ENCODE measurements at places on chromosomes 6 and 20.

- DNase-seq: no peak
Measured at GRCh38 chr6:133855276-133855990, 33.5 kb upstream of the TCF21 start.

DNA sequence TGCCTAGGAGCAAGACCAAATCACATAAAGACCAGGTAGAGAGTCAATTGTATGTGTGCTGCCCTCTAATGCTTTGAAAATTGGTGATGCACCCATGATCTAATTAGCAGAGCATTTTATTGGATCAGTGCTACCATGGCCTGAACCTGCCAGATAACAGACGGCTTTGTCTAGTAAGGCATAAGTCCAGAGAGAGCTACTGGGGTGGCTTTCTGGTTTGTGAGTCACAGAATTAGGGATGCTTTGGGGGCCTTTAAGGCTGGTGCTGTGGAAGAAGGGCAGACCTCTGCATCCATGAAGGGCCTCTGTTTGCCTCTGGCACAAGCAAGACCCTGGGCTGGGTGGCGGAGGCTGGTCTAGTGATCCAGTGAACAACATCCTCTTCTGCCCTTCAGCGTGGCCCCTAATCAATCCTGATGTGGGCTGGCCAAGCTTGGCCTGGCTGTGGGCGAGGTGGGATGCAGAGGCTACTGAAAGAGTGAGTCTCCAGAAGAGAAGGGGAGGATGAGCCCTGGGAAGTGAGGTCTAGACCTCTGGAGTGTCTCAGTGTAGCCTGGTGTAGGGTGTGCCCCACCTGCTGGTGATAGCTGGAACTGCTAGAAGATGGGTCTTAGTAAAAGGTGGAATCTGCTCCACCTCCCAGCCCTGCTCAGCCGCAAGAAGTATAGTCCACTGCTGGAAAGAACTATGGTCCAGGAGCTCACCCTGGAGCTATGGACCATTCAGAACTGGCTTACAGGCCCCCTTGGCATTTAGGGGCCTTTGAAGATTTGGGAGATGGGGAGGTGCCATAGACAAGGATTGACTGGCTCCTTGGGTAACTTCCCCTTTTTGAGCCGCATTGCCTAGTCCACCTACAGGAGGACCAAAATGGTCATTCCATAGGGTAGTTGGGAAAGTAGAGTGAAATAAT is 36.7 kb upstream of the AAR2 start:
- peak; percentile 64 for DNase-seq

DNA sequence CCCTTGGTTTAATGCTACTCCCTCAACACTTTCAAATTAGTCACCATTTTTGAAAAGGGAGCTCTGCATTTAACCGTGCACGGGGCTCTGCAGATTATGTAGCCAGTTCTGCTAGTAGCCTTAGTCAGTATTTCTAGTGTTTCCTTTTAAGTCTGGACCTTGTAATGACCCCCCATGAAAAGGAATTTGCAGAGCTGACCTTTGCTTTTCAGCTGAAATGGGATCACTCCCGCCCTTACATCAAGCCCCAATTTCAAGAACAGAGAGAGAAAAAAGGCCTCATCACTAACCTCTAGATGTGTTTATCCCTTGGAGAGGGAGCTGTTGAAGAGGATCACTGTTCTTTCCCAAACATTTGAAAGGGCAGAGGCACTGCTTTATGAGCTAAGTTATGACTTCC is 490.7 kb upstream of the BTBD3 start:
- no peak for DNase-seq

GRCh38 chr20:53004267-53004813 is 32.2 kb downstream of the TSHZ2 start:
- DNase-seq: no peak

GRCh38 chr6:132190097-132190814 is 211.0 kb downstream of the MOXD1 start:
- DNase-seq: no peak

- DNase-seq: no peak
Measured at GRCh38 chr20:38248133-38248532, 12.4 kb downstream of the KIAA1755 start.

DNA sequence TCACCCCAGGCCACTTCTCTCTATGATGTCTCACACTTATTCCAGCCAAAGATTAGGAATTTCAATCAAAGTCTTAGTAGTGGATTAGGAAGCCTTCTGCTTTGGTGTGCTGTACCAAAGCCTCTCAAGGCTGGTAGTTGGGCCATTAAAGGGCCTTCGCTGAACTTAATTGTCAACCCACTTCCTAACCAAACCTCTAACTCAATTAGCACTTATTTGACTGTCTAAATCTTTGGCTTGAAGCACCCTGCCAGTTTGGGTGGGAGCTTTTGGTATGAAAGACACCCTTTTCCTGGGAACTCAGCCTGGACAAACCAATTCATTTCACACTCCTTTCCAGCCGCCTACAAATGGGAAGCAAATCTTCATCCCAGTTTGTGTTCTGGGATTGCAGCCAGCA is 81.5 kb downstream of the BMP2 start:
- DNase-seq: no peak

GRCh38 chr20:35461620-35462019 is 6.2 kb downstream of the CEP250 start:
- no peak for DNase-seq

DNA sequence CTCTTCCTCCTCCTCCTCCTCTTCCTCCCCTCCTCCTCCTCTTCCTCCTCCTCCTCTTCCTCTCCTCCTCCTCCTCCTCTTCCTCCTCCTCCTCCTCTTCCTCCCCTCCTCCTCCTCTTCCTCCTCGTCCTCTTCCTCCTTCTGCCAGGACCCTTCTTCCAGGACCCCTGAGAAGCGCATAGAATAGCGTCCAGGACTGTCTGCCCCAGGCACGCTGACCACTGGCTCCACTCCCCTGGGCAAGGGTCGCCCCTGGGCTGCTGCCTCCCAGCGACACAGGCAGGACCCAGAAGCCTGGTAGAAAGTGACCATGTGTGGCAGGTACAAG is 42.4 kb upstream of the BHLHE23 start:
- no peak for DNase-seq

GRCh38 chr6:157123234-157123633 is 200.1 kb downstream of the TMEM242 start:
- DNase-seq: no peak

GRCh38 chr6:165204807-165205545 is 104.4 kb downstream of the C6orf118 start:
- no peak for DNase-seq

DNA sequence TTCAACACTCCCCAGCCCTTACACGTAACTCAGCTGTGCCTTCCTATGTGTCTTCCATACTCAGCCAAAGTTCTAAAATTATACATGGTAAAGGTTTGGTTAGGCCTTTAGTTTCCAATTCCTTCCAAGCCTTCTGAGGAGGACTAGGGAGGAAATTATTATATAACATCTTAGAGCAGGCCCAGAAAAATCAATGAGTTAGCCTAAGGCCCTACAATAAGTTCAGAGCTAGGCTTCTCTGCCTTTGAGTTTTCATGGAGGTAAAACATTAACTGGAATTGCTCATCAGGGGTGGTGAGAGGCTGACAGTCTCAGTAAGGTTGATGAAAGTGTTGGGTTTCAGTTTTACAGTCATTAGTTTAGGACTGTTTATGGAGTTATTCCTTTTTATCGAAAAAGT is 286.0 kb downstream of the ADGB start:
- DNase-seq: no peak

DNA sequence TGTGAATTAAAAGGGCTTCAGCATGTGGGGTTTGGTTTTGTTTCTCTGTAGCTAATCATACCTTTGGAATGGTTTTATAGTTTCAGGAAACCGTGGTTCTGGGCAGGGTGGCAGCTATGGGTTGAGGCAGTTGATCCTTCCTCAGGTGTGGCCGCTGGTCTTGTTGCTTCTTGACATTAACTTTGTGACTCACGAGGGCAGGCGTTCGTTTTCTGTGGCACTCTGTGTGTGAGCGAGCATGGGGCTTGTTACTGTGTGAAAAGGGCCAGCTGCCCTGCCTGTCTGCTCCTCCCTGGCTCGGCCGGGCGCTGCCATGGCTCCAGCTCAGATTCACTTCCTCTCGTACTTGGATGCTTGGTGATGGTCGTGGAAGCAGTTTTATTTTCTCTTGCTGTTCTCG is 16.2 kb downstream of the DNAJC5 start:
- no peak for DNase-seq

- DNase-seq: no peak
Measured at GRCh38 chr20:20495729-20496503, 128.0 kb downstream of the INSM1 start.

GRCh38 chr6:34154668-34155447 is 9.0 kb upstream of the GRM4 start:
- peak; percentile 71 for DNase-seq

GRCh38 chr20:32385541-32385940 is 27.4 kb downstream of the ASXL1 start:
- no peak for DNase-seq

- no peak for DNase-seq
Measured at GRCh38 chr6:98539741-98540140, 294.6 kb upstream of the POU3F2 start.

- DNase-seq: peak; percentile 30
Measured at GRCh38 chr6:12010635-12011275, 1.4 kb upstream of the HIVEP1 start.

DNA sequence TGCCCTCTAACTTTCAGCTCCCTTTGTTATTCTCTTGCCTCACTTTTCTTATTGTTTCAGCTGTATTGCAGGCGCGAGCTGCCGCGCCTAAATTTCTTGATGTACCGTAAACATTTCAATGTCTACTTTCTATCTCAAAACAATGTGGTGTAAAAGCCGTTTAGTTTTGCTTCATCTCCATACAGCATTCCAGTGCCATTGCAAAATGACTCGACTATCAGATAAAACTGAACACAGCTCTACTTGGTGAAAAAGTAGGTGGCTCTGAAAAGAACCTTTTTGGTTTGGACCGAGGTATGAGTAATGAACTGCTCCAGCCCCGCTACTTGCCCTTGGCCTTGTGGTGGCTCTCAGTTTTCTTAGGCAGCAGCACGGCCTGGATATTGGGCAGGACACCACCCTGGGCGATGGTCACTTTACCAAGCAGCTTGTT is 74.6 kb downstream of the OR2B2 start:
- no peak for DNase-seq

GRCh38 chr6:157232161-157232895 is 91.0 kb downstream of the TMEM242 start:
- no peak for DNase-seq

- DNase-seq: no peak
Measured at GRCh38 chr20:4815628-4816027, 93.9 kb downstream of the PRND start.

GRCh38 chr6:148509800-148510581 is 167.4 kb downstream of the SASH1 start:
- DNase-seq: no peak

GRCh38 chr6:43075670-43076463 is at the start of gene PTK7:
Gene PTK7 (plus strand): TSS chr6:43076314. CDS start chr6:43076489, 175 bp downstream.
- peak; percentile 38 for DNase-seq

DNA sequence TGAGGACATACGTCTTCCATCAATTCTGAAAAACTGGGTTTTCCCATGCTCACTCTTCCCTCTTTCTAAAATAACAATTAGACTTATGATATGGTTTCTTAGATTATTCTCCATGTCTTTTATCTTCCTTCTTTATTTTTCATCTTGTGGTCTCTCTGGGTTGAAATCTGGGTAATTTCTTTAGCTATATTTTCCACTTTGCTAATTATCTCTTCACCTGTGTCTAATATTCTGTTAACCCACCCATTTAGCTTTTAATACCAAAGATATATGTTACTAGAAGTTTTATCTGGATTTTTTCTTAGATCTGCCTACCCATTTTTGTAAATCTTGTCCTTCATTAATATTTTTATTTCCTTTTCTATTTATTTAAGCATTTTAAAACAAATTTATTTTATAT is 121.8 kb downstream of the TENT5A start:
- no peak for DNase-seq

DNA sequence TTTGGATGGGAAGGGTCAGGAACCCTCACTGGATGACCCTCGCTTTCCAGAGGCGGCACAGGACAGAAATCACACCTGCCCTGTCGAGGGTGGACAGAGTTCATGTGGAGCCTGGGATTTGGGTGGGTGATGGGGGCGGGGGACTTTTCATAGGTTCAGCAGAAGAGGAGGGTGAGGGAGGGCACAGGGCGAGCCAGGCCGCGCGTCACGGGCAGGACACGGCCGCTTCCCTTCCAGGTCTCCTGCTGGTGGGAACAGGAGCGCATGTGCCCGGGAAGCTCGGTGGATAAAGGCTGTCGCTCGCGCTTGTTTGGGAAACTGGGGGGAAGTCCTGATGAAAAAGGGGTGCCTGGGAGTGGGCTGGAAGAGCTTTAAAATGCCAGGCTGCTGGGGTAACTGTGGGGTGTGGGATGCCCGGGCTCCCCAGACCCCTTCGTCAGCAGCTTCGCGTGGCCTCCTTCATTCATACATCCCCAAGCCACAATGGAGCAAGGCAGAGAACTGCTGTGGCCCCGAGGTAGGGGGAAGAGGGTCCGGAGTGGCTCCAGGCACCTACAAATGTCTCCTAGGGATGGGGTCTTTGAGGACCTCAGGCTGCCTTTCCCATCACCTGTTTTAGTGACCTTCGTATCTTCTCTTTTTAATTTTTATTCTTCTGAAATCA is 102.2 kb downstream of the DACT2 start:
- no peak for DNase-seq

DNA sequence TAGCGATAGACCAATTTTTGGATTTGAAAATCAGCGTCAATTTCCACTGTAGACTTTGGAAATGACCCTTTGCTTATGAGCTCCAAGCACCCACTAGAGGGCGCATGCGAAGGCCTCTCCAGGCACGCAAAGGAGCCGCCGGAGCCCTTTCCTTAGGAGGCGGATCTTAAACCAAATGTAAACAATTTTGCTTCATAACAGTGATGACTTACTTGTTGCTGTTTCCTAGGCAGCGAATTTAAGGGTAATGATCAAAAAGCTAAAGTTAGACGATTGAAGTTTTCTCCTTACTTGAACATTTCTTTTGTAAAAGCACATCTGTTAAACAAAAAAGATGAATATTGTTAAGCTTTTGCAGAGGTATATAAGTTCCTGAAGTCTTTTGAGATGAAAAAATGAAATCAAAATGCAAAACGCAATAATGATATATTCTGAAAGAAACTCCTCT is 29.2 kb upstream of the EXOC2 start:
- peak; percentile 67 for DNase-seq

- DNase-seq: no peak
Measured at GRCh38 chr6:15947923-15948322, 181.0 kb upstream of the MYLIP start.

DNA sequence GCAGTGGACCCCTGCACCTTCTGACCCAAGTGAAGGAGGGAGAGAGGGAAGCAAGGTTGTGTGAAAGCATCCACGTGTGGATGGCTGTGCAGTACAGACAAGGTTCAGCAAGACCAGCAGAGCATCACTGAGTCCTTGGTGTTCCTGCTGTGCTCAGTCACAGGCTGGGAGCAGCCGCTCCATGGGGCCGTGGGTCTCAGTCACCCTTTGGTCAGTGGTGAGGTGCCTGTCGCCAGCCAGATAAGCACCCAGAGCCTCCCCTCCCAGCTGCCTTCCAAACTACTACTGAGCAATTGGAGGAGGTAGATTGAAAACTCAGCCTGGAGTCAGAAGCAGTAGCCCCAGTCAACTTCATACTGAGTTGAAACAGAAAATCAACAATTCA is 218.9 kb downstream of the SLC24A3 start:
- no peak for DNase-seq

GRCh38 chr6:8059129-8059528 is 5.1 kb downstream of the BLOC1S5 start:
- DNase-seq: no peak

- DNase-seq: no peak
Measured at GRCh38 chr6:121816361-121816760, 380.9 kb downstream of the GJA1 start.
